ENCODE measurements at places on chromosomes 7 and 10.

DNA sequence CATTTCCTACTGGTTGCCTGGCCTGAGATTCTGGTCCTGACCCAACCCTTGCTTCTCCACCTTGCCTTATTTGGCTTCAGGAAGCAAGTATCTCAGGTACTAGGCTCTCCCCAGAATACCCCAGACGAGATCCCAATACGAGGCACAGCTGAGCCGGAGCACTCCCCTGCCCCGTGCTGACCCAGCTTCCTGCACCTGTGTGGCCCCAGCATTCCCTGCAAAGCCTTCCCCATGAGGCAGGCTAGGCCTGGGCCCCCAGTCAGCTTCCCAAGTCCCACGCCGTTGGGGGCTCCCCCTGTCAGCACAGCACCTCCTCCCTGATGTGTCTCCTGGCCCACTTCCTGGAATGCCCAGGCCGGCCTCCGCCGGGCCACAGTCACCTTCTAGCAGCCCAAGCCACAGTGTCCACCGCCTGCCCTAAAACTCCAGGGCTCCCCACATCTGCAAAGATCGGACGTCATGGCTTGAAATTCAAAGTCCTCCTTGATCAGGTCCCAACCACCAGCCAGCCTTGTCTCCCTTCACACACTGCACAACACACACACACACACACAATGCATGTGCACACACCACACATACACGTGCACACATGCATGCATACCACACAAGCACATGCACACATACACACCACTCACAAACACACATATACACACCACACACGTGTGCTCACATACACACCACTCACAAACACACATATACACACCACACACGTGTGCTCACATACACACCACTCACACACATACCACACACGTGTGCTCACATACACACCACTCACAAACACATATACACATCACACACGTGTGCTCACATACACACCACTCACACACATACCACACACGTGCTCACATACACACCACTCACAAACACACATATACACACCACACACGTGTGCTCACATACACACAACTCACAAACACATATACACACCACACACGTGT lies 78.9 kb upstream of the FOXK1 start:
- DNase-seq: no peak

DNA sequence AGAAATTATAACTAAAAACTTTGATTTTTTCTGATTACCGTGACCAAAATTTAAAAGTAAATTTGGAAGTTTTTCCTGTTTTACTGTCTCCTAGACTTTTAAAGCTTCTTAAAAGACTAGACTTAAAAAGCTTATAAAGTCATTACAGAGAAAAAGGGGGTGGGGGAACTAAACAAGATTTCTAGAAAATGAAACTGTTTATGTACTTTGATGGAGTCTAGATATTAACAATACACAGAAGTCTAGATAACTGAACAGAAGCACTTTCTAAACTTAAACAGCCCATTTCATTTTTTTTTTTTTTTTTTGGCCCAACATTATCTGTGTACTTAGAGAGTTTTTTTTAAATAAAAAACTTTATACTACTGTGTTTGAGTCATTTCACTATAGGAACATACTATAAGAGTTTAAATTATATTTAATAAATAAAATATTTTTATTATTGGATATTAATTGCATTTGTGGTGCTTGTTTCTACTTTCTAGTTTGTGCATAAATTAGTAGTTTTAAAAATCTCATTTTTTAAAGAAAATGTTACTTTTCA lies 98.5 kb downstream of the PHTF2 start:
- peak; percentile 22 for DNase-seq

GRCh38 chr10:104580774-104581675 lies 60.1 kb upstream of the SORCS3 start:
- DNase-seq: peak; percentile 78

DNA sequence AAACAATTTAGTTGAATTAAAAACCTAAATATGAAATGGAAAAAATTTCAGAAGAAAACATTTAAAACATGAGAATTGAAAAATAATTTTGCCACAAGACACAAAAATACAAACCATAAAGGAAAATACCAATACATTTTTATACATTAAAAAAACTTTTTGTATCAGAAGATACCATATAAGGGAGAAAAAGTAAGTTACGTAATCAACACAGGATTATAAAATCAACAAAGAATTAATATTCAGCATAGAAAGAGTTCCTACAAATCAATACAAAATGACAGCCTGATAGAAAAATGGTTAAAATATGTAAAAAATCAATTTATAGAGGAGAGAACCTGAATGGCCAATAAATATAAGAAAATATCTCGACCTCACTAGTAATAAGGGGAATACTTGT lies 16.6 kb upstream of the SAMD9L start:
- no peak for DNase-seq

GRCh38 chr10:102738692-102739121 lies 5.0 kb upstream of the WBP1L start:
- DNase-seq: no peak

DNA sequence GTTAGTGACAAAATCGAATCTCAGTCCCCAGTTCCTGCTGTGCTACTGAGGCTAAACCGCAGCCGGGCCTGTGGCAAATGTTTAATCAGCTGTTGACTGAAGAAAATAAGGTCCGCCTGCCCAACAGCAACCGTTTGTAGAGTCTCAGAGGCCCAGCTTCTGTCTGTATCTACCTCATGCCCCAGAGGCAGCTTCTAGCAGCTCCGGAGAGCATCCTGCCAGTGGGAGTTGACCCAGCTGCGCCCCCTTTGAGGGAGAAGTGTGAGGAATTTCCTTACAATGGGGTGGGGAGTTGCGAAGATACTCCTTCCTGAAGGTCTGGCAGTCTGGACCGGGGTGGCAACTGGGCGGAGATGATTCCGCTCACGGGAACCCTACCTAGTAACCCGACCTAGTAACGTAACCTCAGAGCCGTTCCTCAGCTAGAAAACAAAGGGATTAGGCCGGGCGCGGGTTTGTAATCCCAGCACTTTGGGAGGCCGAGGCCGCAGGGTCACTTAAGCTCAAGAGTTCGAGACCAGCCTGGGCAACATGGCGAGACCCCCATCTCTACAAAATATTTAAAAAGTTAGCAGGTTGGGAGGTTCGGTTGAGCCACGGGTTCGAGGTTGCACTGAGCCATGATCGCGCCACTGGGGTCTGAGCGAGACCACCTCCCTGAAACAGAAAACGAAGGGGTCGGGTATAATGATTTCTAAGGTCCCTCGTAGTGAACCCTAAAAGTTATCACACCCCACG lies 846 bp upstream of the ZNF775 start:
- DNase-seq: peak; percentile 67

DNA sequence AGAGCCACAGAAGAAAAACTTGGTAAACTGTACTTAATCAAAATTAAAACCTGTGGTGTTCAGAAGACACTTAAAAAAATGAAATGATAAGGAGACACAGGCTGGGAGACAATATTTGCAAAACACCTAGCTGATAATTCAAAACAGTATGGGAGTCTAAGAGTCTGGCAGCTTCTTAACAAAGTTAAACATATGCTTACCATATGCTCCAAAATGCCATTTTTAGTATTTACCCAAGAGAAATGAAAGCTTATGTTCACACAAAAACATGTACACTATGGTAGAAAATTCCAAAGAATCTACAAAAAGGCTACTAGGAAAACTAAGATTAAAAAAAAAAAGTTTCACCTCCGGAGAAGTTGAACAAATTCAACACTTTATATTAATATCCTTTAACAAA lies 48.6 kb downstream of the ITGB1 start:
- no peak for DNase-seq

Measured in GM20000 (cell line).